Effector memory CD8-positive, alpha-beta T cell (primary cell): ENCODE measurements at places on chromosomes 5 and 9.

GRCh38 chr5:142856269-142856782 is 86.1 kb downstream of the ARHGAP26 start:
- no peak for DNase-seq

DNA sequence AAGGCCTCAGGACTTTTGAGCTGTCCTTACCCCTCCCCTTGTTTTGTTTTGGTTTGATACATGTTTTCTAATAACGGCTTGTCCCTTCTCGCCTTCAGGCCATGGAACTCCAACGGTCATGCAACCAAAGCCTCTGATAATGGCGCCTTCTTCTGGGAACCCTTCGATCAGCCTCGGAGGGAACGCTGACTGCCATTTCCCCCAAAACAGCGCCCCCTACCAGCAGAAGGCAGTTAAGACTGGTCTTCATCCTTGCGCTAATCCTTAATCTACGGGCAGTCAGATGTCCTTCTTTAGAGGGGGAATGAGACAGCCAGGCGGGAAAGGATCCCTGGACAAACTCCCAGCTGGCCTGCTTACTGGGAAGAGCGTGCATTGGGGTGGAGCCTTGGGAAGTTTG is 276.6 kb downstream of the ICE1 start:
- no peak for DNase-seq

DNA sequence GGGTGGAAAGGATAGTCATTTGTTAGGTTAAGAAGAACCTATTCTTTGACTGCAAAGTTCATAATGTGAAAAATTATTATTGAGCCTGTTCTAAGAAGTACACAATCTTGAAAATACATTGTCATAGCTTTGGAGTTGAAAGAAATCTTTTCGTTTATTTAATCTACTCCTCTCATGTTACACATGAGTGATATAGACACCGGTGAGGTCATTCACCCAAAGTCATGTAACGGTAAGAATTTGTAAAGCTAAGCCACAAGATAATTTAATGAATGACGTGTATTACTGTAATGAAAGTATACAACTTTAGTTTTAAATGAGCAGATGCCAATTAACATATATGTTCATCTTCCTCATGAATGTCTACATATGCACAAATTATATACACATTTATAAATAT is 284.1 kb upstream of the PDE4D start:
- no peak for DNase-seq

DNA sequence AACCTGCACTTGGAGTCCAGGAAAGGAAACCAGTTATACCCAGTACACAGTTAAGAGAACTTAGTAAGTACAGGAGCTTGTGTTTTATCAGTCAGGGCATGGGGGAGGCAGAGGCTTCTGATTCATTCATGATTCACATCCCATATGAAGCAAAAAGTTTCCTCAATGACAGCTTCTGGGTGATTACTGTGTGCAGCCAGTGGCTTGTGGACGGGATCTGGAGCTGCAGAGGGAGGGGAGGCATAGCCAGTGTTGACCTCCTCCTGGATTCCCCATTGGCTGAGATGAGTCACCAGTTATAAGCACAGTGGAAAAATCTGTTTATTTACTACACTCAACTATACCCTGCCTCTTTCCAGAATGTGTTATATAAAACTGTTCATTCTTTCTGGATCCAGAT is 17.7 kb downstream of the IL31RA start:
- no peak for DNase-seq

GRCh38 chr5:42993516-42994245 is 46.4 kb downstream of the ANXA2R start:
- DNase-seq, result peak; percentile 67

DNA sequence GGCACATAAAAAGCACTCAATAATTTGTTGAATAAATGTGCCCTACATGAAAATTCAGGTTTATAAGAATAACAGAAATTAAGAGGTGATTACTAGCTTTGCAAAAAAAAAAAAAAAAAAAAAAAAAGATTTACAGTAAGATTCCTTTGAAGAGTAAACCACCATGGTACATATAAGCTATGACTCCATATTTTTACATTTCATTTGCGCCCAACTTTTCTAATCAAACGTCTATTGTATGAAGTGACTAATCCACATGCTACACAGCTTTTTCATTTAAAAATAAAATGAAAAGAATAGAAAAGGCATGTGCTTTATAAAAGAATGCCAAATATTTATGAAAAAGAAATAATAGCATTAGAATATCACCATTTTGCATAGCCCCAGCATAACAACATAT is at the start of gene PLAC8L1:
PLAC8L1 (minus strand) TSS at position 101 of the 400 bp plus-strand sequence. CDS start 1,266 bp downstream, outside the sequence.
- no peak for DNase-seq

DNA sequence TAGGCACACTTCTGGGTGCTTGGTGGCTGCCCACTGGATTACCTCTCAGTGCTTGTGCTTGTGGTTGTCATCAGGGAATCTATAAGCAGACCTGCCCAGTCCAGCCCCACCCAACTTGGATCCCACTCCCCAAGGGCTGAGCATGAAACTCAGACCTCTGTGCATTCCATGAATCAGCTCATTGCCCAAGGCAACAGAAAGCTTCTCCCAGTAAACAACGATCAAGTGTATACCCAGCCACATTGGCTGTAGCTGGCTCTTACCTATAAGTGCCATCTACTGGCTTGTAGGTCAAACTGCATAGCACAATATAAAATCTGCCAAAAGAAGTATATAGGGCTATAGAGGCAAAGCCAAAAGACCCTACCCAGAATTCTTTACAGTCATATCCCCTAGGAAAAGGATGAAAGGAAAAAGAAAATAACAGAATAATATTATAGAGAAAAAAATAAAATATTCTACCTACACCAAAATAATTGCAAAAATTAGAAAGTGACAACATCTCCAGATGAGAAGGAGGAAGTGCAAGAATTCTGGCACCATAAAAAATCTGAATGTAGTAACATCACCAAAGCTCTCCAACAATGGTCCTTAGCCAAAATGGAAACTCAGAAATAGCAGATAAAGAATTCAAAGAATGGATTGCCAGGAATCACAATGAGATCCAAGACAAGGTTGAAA is 321.0 kb upstream of the TRPC7 start:
- DNase-seq, result no peak

- no peak for DNase-seq
Observed at GRCh38 chr5:61178702-61179101, 16.4 kb upstream of the SMIM15 start.

DNA sequence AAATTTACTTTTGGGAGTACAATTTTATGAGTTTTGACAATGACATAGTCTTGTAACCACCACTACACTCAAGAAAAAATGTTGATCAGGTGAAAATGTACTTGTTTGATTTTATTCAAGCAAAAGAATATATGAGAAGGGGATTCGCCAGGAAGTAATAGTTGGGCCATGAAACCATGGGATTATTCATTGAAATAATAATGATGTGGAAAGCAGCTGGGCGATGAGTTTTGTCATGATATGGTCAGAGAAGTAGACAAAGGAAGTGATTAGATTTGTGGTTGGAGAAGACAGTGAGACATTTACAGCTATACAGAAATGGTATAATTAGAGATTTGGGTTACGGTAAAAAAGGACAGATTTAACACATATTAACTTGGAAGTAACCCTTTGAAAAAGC is 11.2 kb downstream of the HMGCR start:
- no peak for DNase-seq

GRCh38 chr5:74275171-74275992 is 365.1 kb downstream of the ENC1 start:
- no peak for DNase-seq

DNA sequence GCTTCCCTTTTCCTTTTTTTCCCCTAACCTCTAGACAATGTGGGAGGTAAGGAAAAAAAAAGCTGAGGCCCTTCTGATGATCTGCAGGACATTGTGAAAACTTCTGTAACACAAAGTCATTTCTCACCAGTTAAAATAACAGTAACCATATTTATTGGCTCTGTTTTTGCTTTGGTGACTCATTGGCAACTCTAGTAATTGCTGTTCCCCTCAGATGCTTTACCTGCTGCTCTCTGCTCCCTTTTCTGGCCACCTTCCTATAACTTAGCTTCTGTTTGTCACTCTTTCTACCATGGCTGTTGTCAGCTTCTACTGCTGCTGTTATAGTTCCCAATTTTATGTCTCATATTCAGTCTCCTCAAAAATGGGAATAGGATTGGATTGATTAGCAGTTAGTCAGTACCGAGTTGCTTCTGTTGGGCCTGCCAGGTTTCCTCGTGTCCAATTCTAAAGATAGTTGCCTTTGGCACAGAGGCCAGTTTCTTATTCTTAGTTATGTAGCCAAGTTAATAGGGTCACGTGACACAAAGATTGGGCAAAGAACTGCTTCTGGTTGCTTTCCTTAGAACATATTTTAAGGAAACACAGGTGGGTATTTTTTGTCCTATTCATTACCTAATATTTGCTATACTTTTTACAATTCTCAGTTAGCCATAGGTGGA is 16.8 kb downstream of the SCAMP1 start:
- DNase-seq, result no peak

- DNase-seq, result no peak
Observed at GRCh38 chr9:34954225-34954624, 3.9 kb upstream of the PHF24 start.

DNA sequence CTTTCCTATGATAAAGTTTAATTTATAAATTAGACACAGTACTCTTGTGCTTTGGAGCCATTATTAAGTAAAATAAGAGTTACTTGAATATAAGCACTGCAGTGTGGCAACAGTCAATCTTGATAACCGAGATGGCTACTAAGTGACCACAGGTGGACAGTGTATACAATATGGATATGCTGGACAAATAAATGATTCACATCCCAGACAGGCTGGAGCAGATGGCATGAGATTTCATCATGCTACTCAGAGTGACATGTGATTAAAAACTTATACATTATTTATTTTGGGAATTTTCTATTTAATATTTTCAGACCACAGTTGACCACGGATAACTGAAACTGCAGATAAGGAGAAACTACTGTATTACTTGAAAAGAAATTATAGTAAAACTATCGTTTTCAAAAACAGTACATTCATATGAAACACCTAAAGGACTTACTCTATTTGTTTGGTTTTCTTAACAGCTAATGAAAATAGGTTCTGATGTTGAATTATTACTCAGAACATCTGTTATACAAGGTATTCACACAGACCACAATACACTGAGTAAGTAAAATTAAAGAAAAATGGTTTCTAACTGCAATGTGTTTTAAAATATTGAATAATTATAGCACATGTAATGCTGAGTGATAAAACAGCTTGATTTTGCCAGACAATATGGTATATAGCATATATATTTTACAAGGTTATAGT is 16.0 kb downstream of the LYRM7 start:
- no peak for DNase-seq

GRCh38 chr5:31107091-31107518 is 86.4 kb upstream of the CDH6 start:
- DNase-seq, result no peak

GRCh38 chr5:148454576-148454975 is 70.8 kb downstream of the FBXO38 start:
- DNase-seq, result no peak

GRCh38 chr9:20570756-20571155 is 51.5 kb downstream of the MLLT3 start:
- no peak for DNase-seq

GRCh38 chr5:178774866-178775539 is 44.5 kb upstream of the ZNF354A start:
- no peak for DNase-seq

GRCh38 chr5:132074091-132074771 is 642 bp downstream of the CSF2 start:
- DNase-seq, result no peak

- no peak for DNase-seq
Observed at GRCh38 chr9:11871852-11872251, 821.3 kb upstream of the TYRP1 start.

- no peak for DNase-seq
Observed at GRCh38 chr5:109156885-109157284, 252.9 kb downstream of the PJA2 start.

- DNase-seq, result no peak
Observed at GRCh38 chr9:132886334-132886725, 7.6 kb downstream of the SPACA9 start.

DNA sequence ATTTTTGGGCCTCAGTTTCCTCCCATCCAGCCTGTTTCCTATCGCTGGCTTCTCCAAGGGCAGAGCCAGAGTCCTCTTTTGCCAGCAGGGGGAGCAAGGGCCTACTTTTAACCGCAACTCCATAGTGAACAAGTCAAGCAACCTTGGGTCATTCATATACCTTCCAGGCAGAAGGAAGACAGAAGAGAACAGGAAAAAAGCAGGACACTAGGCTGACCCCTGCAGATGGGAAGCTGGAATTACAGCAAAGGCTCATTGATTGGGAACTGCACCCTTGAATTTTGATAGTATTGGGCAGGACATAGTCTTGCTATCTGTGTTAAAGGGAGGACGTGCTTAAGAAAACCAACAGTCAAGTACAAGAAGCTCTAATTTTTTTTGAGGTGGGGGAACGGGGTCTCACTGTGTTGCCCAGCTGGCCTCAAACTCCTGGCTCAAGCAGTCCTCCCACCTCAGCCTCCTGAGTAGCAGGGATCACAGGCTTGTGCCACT is 30.1 kb downstream of the QRFP start:
- DNase-seq, result peak; percentile 37

DNA sequence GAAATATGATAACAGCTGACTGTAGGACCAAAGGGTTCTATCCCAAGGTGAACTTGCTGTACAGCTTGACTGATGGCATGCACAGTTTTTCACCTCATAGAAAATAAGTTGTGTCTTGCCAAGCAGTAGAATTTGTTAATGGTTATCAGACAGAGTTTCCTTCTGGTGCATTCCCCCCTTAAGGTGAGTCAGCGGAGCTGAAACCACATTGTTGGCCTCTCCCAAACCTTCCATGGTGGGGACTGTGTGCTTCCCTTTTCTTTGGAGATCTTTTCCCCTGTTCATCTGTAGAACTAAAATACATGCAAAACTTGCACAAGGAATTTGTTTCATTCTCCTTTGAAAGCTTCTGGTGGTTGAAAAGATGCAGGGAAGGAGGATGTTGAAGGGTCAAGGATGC is 179.8 kb downstream of the FGF1 start:
- DNase-seq, result no peak

DNA sequence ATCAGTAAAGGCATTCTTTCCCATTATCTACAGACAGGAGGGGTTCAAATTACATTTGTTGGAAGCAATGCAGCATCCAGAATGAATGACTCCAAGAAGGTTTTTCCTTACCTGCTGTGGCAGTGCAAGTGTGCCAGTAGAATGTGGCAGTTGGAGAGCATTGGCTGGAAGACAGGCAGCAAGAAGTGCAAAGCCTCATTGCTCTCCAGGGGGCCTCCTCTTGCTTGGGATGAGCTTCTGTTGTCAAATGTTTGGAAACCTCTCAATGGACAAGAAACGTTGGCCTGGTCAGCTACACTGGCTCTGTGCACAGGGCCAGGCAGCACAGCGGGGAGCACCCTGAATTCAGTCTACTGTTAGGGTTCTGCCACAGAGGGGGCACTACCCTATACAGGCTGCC is 226.6 kb downstream of the ADCY2 start:
- DNase-seq, result no peak

GRCh38 chr5:58460002-58460731 is at the start of gene PLK2:
Gene PLK2 (minus strand): TSS chr5:58460086. CDS start chr5:58459959, 127 bp downstream.
- peak; percentile 87 for DNase-seq

GRCh38 chr5:97657239-97657638 is 474.2 kb upstream of the RIOK2 start:
- no peak for DNase-seq

GRCh38 chr5:477247-477646 is 34.3 kb downstream of the EXOC3 start:
- no peak for DNase-seq

- no peak for DNase-seq
Observed at GRCh38 chr9:25212361-25212760, 465.9 kb downstream of the TUSC1 start.

- no peak for DNase-seq
Observed at GRCh38 chr5:24232929-24233498, 411.8 kb downstream of the CDH10 start.

- no peak for DNase-seq
Observed at GRCh38 chr9:36100532-36100931, 36.0 kb upstream of the GLIPR2 start.

GRCh38 chr9:82675605-82676004 is 387.3 kb downstream of the RASEF start:
- no peak for DNase-seq
